ENCODE measurements at places on chromosomes 3 and 15.

DNA sequence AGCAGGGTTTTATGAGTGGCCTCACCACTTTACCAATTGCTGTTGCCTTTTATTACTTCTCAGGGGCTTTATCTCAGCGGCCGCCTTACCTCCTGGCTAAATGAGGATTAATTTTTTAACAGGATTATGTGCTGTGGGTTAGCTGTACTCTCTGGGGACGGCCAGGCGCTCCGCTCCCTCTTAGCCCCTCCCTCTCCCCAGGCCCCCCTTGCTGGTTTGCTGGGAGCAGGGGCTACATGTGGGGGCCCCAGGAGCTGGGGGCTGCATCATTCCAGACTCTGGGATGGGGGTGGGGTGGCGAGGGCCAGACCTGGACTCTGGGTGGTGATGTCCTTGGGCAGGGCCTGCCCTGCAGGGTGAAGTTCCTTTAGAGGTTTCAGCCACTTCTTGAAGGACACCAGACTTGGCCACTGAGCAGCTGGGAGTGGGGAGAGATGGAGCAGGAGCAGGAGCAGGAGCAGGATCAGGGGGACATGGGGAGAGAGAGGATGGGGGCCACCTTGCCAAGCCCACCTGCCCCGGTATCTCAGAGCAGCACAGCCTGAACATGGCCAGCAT, 196.1 kb downstream of the GOLGA6L6 start:
- DNase-seq, result no peak

- DNase-seq, result no peak
These were observed 1465.3 kb upstream of the GBE1 start for GRCh38 chr3:83226751-83227150.

GRCh38 chr3:49794926-49795905, 4.5 kb downstream of the CDHR4 start:
- DNase-seq, result no peak

GRCh38 chr3:54003136-54003535, 111.5 kb upstream of the SELENOK start:
- DNase-seq, result no peak

- no peak for DNase-seq
These were observed 35.4 kb upstream of the SLC7A14 start for GRCh38 chr3:170621256-170621655.

- DNase-seq, result no peak
These were observed 280.0 kb downstream of the IGSF11 start for GRCh38 chr3:118754406-118755252.

GRCh38 chr3:122594025-122594424, 16.6 kb downstream of the PARP15 start:
- DNase-seq, result no peak

- no peak for DNase-seq
These were observed 453.8 kb upstream of the KCNMB2 start for GRCh38 chr3:178082326-178082906.

GRCh38 chr15:51621936-51622603, 501 bp downstream of the DMXL2 start:
- DNase-seq, result peak; percentile 32

- no peak for DNase-seq
These were observed 20.5 kb upstream of the OR5H1 start for GRCh38 chr3:98109807-98110549.

DNA sequence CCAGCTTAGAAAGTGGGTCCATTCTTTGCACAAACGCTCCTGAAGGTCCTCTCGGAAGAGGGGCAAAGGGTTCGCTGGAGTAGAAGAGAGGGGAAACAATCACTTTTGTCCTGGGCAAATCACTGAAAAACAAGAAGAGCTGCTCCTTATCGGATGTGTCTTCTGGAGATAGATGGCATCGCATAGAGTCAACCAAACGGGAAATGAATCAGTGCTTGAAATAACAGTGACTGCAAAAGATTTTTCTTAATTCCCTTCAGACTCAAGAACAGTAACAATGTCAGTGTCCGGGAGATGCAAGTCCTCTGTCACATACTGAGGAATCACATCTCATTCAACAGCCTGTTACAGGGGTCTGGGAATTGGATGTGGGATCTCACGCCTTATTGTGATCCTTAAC, 78.8 kb upstream of the PCSK6 start:
- no peak for DNase-seq

GRCh38 chr3:70933105-70933810, 620.8 kb upstream of the MDFIC2 start:
- DNase-seq, result no peak

DNA sequence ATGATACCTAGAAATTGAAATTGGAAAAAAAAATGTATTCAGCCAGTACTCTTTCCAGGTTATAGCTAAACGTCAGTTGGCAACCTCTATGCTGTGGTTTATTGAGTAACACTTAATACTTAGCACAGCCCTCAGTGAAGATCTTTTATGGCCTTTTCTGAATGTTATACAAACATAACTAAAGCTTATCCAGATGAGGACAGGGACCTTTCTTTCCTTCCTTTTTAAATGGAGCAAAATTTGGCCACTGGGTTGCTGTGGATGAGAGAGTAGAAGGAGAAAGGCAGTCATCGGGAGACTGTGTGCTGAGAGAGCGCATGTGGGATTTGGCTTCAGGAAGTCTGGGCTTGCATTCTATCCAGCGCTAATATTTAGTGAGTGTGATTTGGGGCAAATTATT, 36.1 kb downstream of the IGF1R start:
- no peak for DNase-seq

- no peak for DNase-seq
These were observed 43.0 kb downstream of the VGLL4 start for GRCh38 chr3:11600501-11601282.

- no peak for DNase-seq
These were observed 15.8 kb downstream of the CHD2 start for GRCh38 chr15:92915766-92916435.

DNA sequence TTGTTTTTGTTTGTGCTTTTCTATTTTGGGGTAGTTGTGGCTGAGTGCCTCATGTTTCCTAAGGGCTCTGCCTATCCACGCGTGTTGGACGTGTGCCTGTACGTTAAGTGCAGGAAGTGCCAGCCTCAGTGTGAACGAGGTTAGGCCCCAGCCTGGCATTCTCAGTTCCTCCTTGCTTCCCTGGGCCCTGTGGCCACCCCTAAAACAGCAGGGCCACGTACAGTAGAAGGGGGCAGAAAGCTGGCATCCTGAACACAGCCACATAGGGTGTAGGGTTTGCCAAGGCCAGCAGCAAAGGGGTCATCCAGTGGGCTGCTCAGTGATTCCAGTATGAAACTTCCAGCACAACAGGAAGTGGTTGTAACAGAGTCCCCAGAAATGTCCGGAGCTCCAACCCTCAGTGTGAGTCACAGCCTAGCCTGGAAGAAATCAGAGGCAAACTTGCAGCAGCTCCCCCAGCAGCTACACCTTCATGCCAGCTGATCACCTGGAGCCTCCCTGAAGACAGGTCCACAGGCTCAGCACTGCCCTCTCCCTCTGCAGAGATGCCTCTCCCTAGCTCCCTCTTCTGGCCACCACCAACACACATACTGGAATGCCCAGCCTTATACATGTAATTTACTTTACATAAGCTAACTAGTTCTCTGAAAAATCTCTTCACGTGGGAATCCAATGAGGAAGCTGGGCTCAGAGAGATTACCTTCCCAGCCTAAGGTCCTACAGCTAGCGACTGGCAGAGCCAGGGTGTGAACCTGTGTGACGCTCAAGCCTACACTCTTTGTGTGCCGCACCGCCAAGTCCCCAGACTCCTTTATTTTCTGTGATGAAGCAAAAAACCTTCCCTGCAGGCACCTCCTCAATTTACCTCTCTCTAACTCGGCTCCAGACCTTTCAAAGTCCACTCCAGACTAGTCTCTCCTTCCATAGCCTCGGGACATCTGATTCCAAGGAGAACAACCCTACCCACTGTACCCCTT, 26.6 kb downstream of the ILDR1 start:
- DNase-seq, result peak; percentile 41

DNA sequence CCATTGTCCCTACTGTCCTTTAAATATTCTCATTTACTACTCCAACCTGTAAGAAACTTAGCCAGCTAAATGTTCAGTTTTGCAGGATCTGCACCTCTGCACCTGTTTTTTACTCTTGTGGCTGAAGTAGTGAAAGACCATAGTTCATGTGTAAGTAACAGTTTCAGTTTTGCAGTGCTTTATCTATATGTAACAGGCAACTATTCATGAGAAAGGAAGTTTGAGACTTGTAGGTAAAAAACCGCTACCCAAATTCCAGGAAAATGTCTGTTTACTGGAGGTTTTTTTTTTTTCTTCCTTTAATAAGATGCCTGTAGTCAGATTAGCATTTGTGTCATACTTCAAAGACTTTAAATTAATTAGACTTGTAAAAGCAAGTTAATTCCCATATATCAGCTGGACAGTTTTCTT, 25.4 kb upstream of the MBNL1 start:
- DNase-seq, result peak; percentile 22
